NCI-H446 (cell line): ENCODE measurements at places on chromosomes 2 and 18.

GRCh38 chr2:136920652-136921333 is 155.4 kb downstream of the THSD7B start:
- DNase-seq = peak; percentile 56

GRCh38 chr2:111118481-111118980 is 2.2 kb upstream of the BCL2L11 start:
- DNase-seq = no peak

- no peak for DNase-seq
Observed at GRCh38 chr2:126769118-126769517, 113.2 kb downstream of the GYPC start.

- no peak for DNase-seq
Observed at GRCh38 chr2:139457873-139458272, 677.7 kb upstream of the NXPH2 start.

DNA sequence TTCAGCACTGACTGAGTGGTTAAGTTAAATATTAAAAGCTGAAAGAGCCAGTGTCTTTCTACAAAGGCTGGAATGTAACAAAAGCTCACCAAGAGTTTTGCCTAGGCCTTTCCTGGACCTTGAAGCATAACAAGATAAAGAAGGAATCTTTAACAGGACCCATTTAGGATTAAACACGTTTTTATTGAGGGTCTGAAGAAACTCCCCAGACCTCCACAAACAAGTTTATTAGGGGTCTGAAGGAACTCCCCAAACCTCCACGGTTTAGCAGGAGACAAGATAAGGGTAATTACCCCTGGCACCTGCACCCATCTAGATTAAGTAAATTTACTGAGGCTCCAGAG is 104.0 kb downstream of the ACAA2 start:
- DNase-seq = no peak
